GM12864 (cell line): ENCODE measurements at places on chromosomes 5 and 9.

- no peak for DNase-seq
Measured at GRCh38 chr9:33867747-33868439, 50.9 kb downstream of the UBE2R2 start.

DNA sequence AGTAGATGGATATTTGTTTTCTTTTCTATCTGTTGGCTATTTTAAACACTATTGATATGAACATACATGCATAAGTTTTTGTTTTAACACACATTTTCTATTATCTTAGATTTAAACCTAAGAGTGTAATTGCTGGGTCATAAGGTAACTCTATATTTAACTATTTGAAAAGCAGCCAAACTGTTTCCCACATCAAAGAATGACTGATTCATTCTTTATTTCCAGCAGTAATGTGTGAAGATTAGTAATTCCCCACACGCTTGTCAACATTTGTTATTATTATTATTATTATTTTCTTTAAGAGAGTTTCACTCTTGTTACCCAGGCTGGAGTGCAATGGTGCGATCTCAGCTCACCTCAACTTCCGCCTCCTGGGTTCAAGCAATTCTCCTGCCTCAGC is 1495.8 kb downstream of the EFNA5 start:
- no peak for DNase-seq

DNA sequence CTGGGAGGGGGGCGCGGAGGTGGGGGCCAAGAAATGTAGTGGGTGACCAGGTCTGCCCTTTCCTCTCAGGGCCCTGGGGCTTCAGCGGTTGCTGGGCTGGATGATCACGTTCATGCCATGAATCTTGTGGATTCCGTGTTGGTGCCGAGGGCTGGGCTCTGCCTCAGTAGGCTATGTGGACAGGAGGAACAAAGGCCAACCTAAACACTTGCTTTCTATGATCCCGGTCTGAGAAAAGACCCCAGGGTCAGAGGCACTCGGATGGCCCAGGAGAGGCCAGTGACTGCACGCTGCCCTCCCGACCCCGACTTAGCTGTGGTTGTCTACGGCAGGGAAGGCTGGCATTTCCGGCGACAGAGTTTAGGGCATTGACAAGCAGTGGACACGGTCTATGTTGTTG is 26.6 kb downstream of the PHF2 start:
- DNase-seq = no peak

- DNase-seq = no peak
Measured at GRCh38 chr5:158409507-158409906, 550.6 kb upstream of the CLINT1 start.

GRCh38 chr9:124769549-124770358 is 1.4 kb downstream of the NR6A1 start:
- DNase-seq = no peak

DNA sequence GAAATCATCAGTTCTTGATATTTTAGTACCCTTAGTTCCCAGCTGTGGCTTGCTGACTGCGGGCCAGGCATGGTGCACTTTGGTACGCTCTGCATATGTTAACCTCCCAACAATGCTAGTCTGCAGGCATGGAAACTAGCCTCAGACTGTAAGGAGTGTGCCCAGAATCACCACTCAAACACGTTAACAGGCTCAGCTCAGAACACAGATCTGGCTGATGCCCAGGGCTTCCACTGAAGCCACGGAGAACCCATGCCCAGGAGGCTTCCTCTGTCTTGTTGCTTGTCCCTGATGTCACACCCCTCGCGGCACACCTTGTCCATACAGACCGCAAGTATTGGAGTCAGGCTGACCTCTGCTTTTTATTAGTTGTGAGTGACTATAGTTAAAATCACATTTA is 187.2 kb upstream of the OTULINL start:
- no peak for DNase-seq

DNA sequence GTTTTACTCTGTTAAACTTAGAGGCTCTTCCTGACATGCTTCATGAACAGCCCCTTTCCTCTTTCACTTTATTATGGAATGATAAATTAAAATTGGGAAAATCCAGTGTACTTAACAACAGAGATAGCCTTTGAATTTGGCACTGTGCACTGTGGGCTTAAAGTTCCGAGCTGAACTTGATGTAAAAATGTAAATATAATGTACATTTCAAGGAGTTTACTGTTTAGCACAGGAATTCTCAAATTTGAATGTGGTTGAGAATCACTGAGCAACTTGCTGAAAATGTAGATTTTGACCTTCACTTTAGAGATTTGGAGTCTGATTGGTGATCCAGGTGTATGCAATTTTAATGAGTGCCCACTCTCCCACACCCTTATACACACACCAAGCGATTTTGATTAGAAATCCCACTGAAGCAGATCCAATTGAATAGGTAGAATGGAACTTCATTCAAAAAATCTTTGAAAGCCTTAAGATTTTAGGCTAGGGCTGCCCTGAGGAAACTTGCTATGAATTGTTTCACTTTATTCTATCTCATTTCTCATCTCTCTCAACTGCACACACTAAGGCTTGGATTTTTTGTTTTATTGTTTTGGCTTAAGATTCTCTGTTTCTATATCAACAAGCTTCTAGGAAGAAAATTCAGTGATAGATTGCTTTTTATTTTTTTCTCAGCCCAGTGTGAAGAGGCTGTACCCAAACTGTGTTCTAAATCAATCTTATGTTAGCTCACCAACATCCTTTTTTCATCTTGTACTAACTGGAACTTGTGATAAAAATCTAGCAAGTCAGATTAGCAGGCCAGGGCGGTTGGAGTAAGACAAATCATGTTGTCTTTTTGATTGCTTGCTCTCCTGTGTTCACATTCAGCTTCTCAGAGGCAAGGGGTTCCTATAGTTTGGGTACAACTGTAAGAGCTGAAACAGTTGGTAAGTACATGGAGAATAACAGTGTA is 22.9 kb downstream of the NUDT12 start:
- DNase-seq = no peak

- no peak for DNase-seq
Measured at GRCh38 chr5:123178683-123179082, 89.6 kb downstream of the PRDM6 start.

DNA sequence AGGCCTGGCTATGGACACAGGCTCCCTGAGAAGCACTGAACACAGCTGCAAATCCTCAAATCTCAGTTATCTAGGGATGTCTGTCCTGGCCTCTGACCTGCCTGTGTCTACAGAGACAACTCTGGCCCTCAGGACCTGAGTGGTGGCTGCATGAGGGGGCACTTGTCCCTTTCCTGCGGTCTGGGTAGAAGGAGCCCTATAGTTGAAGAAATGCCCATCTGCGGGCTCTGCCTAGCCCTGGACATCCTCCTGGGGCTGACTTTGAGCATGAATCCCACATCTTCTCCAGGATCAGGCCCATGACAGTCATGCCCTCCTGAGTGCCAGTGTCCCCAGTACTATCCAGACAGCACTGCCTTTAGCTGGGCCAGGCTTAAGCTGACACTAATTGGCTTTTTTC is 10.0 kb downstream of the DNAJB5 start:
- no peak for DNase-seq

DNA sequence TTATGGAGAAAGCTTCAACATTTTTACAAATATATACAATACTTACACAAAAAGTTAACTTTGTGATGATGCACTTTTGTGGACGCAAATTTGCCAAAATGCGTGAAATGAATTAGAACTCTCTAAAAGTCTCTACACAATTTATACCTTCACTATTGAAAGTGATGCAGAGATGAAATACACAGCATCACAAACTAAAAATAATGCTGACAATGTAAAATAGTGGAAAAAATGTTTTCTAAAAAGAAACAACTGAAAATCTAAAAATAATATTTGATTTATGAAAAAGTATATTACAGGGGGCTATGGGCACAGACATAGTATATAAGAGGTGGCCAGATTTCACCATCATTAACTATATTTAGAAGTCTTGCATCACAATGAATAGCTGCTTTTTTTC is 188.8 kb downstream of the ADCY2 start:
- no peak for DNase-seq

DNA sequence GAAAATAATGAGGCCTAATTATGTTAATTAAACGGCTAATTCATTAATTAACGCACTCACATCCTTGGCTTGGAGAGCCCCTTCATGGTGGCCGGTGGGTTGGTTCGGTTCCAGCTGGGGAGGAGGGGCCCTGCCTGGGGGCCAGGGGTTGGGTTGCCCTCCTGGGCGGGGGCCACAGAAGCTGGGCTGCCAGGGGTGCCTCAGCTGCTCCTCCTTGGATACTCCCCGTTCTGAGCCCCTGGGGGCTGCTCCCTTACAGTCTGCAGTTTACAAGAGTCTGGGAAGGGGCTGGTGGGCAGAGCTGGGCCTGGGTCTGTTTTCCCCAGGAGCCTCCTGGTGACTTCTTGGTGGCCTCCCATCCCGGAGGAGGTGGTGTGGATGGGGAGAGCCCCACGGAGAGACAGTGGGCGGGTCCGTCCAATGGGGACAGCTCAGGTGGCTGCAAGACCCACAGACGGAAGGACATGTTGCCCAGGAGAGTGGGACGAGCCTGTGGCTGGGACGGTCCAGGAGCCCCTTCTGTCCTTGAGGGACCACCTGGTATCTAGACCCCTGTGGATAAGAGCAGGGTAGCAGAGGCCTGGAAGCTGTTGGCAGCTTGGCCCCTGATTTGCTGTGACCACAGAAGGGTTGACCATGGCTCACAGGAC is 277.5 kb downstream of the PBX3 start:
- no peak for DNase-seq

- peak; percentile 79 for DNase-seq
Measured at GRCh38 chr9:137067860-137068538, 2.4 kb downstream of the SAPCD2 start.

GRCh38 chr5:160427607-160428006 is 6.0 kb downstream of the PTTG1 start:
- DNase-seq = no peak

- no peak for DNase-seq
Measured at GRCh38 chr5:55993013-55993412, 1.8 kb downstream of the IL6ST start.

DNA sequence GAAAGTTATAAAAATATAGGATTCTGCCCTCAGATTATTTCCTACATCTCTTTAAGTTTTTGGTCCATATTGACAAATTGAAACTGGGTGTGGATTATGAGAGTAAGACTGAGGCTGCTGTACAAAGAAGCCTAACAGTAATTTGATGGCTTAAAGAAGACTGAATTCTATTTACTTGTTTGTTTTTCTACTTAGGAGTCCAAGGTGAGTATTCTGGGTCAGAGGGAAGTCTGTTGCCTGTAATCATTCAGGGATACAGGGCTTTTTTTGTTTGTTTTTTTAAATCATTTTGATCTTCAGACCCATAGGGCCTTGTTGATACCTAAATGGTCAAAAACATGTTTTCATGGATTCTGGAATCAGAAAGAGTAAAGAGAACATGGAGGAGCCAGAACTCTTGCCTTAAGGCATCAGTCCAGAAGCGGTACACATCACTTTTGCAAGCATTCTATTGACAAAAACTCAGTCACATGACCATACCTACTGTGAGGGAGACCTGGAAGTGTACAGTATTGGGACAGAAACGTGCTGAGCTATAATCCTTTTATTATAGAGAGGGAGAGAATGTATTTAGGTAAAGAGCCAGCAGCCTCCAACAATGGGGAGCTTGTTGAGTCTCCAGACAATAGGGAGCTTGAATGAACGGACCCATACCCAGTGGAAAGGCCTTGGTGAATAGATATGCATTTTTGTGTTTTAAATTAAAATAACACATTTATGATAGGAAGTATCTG is 102.7 kb downstream of the LRRC70 start:
- no peak for DNase-seq
